Stimulated activated CD4-positive, alpha-beta T cell treated with anti-CD3 and anti-CD28 coated beads, Interleukin-4, amount 100 ng/mL, for 48 hours (primary cell): ENCODE measurements at places on chromosomes 16 and 17.

DNA sequence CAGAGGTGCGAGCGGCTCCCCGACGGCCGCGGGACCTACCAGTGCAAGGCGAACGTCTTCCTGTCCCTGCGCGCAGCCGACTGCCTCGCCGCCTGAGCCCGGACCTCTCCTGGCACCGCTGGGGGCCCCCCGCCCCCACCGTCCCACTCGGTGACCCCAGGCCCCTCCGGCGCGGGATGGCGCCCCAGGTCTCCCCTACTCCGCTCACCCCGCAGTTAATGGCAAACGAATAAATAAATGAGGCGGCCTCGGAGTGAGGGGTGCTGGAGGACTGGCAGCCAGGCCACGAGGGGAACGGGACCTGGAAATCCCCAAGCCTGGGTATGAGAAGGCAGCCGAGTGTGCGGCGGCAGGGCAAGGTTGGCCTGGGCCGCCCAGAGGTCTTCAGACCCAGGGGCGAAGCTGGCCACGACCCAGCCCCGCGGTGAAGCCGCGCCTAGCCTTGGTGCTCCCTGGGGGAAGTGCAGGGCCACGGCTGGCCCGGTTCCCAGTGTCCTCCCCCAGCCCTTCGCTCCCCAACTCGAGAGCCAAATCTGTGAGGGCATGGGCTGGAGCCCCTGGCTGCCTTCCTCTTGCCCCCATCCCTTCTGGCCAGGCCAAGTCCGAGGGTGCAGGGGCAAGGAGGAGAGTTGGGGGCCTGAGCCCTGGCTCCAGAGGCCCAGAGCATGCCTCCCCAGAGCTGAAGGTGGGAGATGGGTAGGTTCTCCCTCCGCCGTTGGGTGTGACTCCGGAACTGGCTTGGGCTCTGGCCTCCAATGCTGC lies 796 bp downstream of the NPB start:
- DNase-seq: no peak

DNA sequence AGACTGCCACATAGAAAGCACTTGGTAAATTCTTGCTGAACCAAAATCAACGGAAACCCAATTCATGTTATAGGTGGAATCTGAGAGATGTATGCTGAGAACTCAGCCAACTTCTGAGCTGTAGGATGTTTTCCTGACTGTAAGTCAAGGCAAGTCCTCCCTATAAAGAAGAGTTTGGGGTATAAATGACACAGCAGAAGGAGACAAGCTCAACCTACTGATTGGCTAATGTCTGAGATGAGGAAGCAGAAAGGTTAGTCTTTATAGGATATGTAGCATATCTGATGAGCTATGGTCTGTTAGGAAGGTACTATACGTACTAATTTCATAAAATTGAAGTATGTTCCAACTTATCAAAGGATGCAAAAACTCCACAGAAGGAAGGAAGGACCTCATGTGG lies 99.5 kb downstream of the XYLT1 start:
- no peak for DNase-seq

DNA sequence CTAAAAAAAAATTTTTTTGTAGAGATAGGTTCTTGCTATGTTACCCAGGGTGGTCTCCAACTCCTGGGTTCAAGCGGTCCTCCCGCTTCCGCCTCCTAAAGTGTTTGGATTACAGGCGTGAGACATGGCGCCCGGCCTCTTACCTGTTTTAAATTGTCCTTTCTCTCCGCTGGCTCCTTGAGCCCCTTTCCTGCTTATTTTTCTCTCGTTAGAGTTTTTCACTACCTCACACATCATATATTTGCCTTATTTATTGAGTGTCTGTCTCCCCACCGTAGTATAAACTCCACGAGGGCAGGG lies 760 bp upstream of the SEC14L5 start:
- no peak for DNase-seq

- DNase-seq: no peak
Measured at GRCh38 chr17:50687200-50688066, 20.3 kb downstream of the ANKRD40 start.

DNA sequence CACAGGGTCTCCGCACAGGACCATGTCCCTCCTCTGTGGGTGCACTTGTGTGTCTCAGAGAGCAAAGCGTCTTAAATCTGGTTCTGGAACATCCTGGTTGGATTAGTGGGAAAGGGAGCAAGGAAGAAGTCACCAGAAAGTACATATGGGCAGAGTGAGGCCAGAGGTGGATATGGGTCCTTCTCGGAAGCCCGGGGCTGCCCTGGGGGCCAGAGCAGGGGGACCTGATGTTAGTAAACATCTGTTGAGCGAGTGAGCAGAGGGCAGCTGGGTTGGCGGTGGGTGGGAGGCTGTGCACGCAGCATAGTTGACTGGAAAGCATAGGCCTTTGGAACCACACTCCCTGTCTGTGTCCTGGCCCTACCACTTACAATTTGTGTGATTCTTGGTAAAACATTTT lies 22.7 kb downstream of the UNC13D start:
- DNase-seq: no peak

DNA sequence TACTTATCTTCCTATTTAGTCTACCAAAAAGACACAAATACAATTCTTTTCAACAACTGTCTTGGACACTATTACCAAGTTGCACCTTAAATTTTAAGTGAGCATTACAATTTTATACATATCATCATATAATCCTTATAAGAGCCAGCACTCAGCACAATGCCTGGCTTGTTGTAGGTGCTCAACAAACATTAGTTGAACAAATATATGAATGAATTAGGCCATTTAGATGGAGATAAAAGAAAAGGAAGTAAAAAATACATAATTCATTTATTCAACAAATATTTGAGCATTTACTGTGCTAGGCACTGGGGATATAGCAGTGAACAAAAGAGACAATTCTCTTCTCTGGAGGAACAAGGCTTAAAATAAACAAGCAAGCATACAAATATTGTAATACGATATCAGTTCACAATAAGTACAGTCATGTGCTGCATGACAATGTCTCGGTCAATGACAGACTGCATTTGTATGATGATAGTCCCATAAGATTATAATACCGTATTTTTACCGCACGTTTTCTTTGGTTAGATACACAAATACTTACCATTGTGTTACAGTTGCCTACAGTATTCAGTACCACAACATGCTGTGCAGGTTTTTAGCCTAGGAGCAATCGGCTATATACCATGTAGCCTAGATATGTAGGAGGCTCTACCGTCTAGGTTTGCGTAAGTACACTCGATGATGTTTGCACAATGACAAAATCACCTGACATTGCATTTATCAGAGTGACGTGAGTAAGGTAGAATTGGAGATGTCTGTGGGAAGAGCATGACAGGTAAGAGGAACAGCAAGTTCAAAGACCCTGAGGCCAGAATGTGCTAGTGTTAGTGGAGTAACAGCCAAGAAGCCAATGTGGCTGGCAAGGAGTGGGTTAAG lies 86.4 kb upstream of the HS3ST2 start:
- DNase-seq: no peak

DNA sequence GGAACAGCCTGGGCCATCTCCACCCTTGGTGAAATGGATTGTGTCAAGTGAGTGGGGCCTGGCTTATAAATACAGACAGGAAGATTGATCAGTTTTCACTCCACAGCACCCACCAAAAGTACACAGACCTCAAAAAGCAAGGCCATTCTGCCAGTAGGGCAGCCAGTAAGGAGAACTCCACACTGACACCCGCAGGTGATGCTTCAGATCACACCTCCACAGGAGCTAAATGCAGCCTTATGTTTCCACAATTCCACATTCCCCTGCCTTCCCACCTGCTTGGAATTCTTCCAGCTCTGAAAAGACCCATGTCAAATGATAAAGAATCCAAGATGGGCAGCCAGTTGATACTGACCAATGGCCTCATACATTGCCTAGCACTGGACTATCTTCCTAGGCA lies 191.1 kb downstream of the ZFHX3 start:
- no peak for DNase-seq

DNA sequence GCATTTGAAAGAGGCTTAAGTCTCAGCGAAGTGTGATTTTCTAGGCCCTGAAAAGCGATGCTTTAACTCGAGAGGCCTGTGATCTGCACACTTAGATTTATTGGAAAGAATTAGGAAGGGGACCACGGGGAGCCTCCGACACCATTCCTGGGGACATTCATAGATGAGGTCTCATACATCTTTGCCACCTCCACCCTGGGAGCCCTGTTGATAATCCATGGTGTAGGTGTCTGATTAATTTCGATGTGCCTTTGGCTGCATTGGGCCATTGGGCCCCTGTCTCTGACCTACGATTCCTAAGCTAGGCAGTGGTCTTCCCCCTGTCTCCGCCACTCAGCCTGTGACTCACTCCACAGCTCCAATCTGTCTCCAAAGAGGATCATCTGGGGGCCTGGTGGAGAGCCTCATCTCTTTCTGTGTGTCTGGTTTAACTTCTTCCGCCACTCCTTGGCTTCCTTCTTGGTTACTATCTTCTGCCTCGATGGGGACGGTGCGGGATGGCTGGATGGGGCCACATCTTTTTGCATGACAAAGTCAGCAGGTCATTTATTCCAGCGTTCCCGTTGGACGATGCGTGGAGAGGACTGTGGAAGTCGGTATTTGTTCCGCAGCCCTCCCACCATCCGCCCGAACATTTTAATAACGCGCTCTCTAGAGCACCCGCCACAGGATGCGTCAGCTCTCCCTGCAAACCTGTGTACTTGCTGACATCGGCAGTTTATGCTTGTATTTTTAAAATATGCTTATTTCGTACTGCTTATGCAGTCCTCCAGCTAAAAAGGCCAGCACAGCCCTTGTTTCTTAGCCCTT lies 109.3 kb downstream of the IRX3 start:
- no peak for DNase-seq

- DNase-seq: peak; percentile 20
Measured at GRCh38 chr17:82592767-82593589, 55.3 kb downstream of the WDR45B start.

DNA sequence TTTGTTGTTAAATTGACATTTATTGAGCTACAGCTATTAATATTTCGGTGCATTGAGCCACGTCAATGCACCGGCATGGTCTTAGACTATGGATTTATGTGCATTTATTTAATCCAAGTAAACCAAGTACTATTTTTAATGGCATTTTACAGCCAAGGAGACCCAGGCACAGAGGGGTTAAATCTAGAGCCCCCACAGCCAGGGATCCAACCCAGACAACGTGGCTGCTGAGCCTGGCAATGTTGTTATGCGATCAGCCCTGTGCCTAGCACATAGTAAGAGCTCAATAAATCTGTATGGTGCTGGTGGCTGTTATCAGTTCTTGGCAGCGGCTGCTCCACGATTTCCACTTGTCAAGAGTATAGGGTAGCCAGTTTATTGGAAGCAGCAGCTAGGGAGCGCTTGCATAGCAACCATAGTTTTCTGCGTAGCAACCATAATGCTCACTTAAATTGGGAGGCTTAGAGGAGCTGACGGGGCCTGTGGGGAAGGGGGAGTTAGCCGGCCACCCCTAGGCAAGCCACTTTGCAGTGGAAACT lies 541 bp upstream of the RBBP6 start:
- DNase-seq: no peak

DNA sequence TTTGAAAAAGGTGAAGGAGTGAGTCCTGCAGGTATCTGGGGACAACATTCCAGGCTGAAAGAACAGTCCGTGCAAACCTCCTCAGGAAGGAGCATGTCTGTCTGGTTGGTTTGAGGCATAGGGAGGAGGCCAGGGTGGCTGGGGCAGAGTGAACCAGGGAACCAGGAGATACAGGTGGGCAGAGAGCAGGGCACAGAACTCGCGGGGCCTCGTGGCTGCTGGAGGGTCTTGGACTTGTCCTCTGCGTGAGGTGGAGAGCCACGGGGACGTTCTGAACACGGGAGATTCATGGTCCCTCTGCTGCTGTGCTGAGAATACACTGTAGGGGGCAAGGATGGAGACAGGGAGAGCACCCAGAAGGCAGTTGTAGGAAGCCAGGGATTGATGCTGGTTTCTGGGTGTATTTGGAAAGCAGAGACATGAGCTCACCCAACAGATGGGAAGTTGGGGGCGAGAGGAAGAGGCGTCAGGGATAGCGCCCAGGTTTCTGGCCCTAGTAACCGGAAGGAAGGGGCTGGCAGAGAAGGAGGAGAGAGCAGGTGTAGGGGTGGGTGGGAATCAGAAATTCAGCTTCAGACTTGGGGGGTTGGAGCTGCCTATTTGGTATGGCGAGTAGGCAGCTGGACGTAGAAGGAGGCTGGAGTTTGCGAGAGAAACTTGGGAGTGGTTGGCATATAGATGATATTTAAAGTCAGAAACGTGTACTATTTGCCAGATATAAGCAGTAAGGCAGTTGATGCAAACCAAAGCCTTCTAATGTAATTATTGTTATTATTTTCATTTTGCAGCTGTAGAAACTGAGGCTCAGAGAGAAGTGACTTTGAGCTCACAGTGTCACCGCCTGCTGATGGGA lies at the start of gene CCL17:
Gene CCL17, plus strand, starts transcription at position 803 of the 853 bp plus-strand sequence. CDS start 9,166 bp downstream, outside the sequence.
- no peak for DNase-seq

GRCh38 chr16:15435216-15435864 lies 952 bp downstream of the BMERB1 start:
- no peak for DNase-seq

DNA sequence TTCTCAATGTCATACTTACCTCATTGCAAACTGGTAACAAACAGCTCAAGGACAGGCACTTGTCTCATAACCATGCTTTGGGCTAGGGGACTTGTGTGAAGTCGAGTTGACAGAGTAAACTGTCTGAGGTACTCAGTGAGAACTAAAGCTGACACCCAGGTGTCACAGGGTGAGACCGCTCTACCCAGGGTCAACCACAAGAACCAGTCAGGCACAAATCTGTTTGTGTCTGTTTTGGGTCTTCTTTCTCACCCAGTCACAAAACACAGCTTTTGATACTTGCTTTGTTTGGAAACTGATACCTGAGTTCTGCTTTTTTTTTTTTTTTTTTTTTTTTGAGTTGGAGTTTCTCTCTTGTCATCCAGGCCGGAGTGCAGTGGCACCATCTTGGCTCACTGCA lies 161.1 kb downstream of the STX8 start:
- no peak for DNase-seq

DNA sequence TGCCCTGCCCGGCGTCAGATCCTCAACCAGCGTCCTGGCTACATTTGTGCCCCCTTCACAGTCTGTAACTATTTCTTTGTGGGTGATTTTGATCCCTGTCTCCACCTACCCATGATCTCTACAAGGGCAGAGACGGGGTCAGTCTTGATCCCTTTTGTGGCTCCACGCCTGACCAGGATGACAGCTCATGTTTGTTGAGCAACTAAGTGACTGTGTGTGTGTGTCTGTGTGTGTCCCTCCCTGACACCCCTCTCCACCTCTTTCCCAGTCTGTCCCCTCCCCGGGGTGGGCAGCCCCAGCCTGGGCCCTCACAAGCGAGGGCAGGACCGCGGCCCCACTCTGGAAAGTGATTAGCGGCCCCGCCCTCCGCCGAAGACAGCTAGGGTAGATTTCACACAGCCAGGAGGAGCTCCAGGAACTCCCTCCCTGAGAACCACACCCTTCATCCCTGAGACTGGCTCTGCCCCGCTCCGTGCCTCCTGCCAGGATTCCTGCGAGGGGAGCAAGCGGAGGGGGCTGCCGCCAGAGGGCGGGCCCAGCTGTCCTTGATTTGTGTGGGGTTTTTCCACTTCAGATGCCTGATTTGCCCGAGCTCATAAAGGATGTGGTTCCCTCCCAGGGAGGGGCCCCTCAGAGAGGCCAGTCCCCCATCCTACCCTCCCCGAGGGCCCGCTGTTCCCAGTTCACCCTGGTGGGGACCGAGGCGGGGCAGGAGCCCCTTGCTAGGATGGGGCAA lies 5.3 kb upstream of the HS3ST6 start:
- DNase-seq: no peak

GRCh38 chr17:57943140-57943539 lies 12.1 kb downstream of the CUEDC1 start:
- no peak for DNase-seq

GRCh38 chr17:79047291-79047920 lies 23.4 kb downstream of the C1QTNF1 start:
- DNase-seq: no peak

GRCh38 chr17:49952209-49952911 lies 16.6 kb upstream of the DLX4 start:
- peak; percentile 84 for DNase-seq
